GM12891 (cell line): ENCODE measurements at places on chromosomes 5 and 9.

DNA sequence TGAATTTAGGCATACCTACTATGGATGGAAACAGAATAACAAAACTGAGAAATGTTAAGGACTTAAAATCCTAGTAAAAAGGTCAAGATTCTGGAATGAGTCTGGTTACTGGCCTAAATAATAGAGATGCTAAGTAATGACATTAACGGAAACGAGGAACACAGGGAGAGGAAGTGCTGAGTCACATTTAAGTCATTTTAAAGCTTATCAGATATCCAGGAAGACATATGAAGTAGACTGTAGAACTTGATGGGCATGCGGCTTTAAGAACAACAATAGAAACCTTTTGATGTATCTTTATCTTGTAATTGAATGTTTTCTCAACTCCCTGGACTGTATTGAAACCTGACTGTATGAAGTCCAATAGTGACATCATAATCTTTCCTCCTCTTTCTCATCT, 1251.4 kb upstream of the CDH6 start:
- DNase-seq, result no peak

- DNase-seq, result no peak
Measured at GRCh38 chr5:116730706-116731105, 156.1 kb upstream of the SEMA6A start.

DNA sequence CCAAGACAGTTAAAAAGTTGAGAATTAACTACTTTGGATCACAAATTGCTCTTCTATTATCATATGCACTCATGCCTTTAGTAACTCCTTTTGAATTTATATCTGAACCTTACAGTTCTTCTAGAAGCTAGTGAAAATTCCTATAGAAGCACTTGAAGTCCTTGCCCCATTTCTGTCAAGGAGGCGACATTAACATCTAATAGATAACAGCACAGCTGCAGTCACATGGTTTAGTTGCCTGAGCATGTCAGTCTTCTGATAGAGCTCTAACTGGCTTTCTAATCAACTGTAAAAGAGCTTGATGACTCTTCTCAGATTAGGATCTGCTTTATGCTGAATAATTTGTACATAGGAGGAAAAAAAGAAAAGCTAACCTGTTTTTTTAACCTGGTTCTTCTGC, 9.0 kb downstream of the RFESD start:
- DNase-seq, result no peak

- DNase-seq, result no peak
Measured at GRCh38 chr9:70576116-70576515, 161.7 kb upstream of the KLF9 start.

DNA sequence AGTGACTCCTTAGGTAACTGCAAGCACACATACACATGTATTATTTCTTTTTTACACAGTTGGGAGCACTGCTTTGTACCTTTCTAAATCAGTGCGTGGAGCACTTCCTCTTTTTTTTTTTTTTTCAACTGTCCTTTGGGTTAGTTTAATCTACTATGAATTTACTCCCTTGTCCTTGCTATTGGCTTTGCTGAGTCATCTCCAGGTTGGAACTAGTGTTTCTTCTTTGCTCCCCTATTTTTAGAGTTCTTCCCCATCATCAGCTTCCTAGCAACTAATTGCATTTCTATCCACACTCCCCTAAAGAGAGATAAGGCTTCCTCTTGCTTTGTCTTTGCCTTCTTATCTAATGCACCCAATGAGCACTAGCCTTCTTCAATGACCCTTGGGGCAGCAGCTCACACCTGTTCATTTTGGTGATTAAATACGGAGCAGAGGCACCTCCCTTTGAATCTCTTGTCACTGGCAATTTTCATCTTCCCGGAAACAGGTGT, 24.3 kb downstream of the S100Z start:
- DNase-seq, result no peak

GRCh38 chr5:181181650-181182565, 23.1 kb downstream of the TRIM7 start:
- no peak for DNase-seq
